ENCODE measurements at places on chromosomes 16 and 17.
A peak's percentile ranks its signal among the peaks of the same experiment; 100 is the strongest.

GRCh38 chr16:49023050-49023449, 258.6 kb downstream of the CBLN1 start:
- no peak for DNase-seq

GRCh38 chr16:46651305-46651704, 30.1 kb upstream of the SHCBP1 start:
- no peak for DNase-seq

DNA sequence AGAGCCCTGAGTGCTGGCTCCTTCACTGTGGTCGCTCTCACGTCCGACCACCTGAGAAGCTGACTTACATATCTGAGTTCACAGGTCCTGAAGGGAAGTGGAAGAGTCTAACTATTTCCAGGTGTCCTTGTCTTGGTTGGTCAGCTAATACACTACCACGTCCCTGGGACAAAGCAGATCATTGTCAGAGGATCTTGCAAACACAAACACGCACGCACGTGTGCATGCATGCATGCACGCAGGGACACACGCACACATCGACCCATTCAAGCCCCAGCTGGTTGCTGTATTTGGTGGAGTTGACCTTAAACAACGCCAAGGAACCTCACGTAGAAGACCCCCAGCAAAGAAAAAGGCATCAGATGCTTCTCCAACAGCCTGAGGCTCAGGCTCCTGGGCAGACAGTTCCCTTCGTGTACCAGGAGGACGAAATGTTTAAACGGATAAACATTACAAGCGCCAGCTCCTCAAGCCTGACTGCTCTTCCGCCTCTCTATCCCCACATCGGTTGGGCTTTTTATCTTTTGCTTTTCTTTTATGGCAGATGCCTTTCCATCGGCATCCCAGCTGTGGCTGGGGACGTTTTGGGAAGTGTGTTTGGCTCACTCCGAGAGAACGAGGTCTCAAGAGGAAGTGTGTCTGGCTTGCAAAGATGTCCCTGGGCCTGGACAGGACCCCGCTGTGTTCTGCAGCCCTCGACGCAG, 95.8 kb downstream of the TBC1D16 start:
- DNase-seq: peak; percentile 10

GRCh38 chr17:4509401-4509800, 10.7 kb downstream of the SPNS2 start:
- no peak for DNase-seq

- DNase-seq: peak; percentile 73
Measured at GRCh38 chr17:42819939-42820535, 4.0 kb downstream of the BECN1 start.

GRCh38 chr17:56577190-56577842, 16.2 kb upstream of the NOG start:
- no peak for DNase-seq

DNA sequence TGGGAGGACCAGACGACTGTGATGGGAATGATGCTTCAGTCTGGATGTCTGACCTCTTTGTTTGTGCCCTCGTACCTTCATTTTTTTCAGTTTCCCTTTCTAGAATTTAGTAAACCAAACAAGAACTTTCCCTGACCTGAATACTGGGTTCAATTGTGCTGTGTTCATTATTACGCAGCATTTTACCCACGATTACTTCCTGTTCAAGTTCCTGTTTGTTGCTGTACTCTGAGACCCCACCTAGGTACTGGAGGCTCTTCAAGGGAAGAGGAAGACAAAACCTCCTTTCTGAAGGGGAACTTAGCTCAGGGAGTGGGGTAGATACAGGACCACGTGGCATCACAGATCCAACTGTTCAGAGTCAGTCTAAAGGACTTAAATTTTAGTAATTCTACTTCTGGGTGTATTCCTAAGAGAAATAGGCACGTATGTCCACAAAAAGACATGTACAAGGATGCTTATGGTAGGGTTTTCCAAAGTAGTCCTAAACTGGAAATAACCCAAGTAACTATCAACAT, 9.2 kb upstream of the PRKCB start:
- no peak for DNase-seq

GRCh38 chr17:57987581-57988300, at the start of gene VEZF1:
VEZF1 (minus strand) TSS chr17:57988254; CDS start chr17:57988111, 143 bp downstream.
- peak; percentile 90 for DNase-seq

- no peak for DNase-seq
Measured at GRCh38 chr17:28466521-28467048, 6.9 kb upstream of the SLC13A2 start.

Measured in lower lobe of right lung (tissue), 2 donors.